ENCODE measurements at places on chromosomes 12 and 14. TPM values are rescaled to one million over a fixed set of nuclear protein-coding genes. Genes with fewer than 3 reads are reported as not detected.

CLEC7A gene
- not detected for total RNA-seq

VRTN gene
- not detected for total RNA-seq

POTEM gene
- 0.57 TPM for total RNA-seq

SLCO1B3 gene
- 2.1 TPM for total RNA-seq

CLEC2A gene
- total RNA-seq: not detected

RGS6 gene
- total RNA-seq: not detected

HCAR2 gene
- not detected for total RNA-seq

GAS2L3 gene
- total RNA-seq: 38.0 TPM
